ENCODE measurements at places on chromosomes 5 and 9.

DNA sequence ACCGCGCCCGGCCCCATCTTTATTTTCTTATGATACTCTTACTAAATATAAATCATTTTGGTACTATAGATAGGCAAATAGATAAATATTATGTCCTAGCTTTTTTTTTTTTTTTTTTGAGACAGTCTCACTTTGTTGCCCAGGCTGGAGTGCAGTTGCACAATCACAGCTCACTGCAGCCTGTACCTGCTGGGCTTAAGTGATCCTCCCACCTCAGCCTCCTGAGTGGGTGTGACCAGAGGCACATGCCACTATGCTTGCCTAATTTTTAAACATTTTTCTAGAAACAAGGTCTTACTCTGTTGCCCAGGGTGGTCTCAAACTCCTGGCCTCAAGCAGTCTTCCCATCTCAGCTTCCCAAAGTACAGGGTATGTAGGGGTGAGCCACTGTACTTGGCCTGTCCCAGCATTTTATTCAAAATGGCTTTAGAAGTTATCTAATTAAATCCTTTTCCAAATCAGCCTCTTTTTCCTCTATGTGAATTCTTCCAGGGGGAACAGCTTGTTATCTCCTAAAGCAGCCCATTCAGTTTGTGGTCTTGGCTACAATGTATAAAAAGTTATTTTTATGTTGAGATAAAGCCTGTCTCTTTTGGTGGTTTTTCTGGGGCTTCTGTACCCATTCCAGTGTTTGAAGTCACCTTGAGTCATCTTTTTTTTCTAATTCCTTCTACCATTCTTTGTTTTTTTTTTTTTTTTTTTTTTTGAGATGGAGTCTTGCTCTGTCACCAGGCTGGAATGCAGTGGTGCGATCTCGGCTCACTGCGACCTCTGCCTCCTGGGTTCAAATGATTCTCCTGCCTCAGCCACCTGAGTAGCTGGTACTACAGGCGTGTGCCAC is 12.1 kb downstream of the MELK start:
- DNase-seq: no peak

DNA sequence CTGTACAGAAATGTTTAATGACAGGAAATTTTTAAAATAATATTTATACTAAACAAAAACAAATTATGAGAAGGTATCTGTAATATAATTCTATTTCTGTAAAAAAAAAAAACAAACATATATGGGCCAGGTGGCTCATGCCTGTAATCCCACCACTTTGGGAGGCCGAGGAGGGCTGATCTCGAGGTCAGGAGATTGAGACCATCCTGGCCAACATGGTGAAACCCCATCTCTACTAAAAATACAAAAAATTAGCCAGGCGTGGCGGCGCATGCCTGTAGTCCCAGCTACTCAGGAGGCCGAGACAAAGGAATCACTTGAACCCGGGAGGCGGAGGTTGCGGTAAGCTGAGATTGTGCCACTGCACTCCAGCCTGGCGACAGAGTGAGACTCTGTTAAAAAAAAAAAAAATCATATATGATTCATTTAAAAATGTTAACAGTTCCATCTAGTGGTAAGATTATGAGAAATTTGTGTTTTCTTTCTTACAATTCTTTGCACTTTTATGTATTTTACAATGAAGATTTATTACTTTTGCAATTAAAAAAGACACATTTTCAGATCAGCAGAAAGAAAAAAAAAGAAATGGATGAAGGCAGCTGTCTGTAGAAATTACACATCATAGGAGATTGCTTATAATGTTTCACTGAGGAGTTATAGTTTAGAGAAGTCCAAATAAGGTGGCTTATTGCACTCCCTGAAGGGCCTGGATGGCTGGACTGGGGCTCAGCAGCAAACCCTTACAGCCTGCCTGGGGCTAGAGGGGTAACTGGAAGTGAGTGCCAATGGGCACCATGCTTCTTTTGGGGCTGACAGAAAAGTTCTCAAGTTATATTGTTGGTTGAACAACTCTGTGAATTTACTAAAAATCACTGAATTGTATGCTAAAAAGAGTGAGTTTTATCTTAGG is 20.3 kb downstream of the C9orf153 start:
- no peak for DNase-seq

- no peak for DNase-seq
Measured at GRCh38 chr5:180008433-180008832, 63.1 kb downstream of the RNF130 start.

GRCh38 chr5:6396043-6396442 is 17.7 kb upstream of the MED10 start:
- no peak for DNase-seq

GRCh38 chr5:77607324-77607723 is 31.2 kb downstream of the OTP start:
- DNase-seq: no peak

- DNase-seq: no peak
Measured at GRCh38 chr5:134547579-134547978, 22.1 kb downstream of the JADE2 start.

DNA sequence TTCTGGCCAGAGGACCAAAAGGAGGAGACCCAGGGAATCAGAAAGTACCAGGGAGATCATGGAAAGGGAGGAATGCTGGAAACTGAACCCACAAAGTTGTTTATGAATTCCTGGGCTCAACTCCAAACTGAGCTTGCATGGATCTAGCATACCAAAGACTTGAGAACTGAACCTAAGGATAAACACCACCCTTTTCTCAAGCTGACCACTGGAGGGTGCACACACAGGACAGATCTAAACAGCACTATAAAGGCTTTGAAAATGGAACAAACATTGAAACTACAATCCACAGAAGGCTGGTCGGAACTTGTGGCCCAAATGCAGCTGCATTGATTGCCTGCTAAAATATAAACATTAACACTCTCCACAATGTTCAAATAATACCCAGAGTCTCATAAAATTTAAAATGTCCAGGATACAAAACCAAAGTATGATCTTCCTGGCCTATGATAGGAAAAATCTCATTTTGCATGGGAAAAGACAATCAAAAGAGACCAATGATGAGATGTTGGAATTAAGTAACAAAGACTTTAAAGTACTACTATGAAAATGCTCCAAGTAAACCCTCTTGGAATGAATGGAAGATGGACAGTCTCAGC is 15.6 kb upstream of the IRF1 start:
- DNase-seq: no peak

- DNase-seq: no peak
Measured at GRCh38 chr9:81242866-81243265, 446.5 kb downstream of the TLE1 start.

DNA sequence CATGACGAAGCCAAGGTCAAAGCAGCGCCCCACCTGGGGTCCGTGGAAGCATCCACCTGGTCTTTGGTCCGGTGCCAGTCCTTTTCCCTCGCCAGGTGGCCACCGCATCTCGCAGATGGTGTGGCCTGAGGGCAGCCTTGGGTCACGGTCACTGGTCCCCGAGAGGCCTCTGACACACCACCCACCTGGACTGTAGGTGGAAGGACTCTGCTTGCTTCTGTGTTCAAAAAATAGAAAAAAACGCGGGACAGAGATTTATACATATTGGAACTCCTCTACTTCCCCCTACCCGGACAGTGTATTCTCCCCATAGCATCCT is 466 bp upstream of the TTC39B start:
- no peak for DNase-seq

DNA sequence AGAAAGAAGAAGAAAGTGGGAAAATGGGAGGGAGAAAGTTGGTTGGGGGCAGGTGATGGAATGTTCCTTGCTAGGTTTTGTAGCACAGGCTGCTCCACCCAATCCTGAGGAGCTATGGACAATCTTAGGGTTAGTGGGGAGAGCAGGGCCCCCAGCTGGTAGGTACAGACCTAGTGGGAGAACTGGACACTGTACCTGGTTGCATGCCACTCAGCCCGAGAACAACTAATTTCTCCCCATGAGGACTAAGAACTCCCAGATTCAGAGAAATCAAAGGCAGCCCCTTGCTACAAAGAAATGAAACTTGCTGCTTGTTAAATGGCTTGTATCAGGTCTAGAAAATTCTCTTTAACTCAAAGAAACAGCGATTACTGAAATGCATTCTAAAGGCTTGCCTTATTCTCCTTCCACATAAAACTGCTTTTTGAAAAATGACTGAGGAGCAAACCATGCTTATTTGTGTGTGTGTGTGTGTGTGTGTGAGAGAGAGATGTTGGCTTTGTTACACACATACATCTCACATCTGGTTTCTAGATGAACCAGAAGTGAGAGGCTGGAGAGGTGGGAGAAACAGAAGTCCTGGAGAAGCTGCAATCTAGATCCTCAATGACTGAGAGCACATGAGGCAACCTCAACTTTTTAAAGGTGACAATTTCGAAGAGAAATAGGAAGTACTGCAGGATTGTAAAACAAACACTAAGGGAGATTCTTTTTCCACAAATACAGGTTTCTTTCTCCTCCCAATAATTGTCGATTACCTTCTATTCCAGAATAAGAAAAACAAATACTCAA is 28.9 kb downstream of the FYB1 start:
- peak; percentile 57 for DNase-seq

DNA sequence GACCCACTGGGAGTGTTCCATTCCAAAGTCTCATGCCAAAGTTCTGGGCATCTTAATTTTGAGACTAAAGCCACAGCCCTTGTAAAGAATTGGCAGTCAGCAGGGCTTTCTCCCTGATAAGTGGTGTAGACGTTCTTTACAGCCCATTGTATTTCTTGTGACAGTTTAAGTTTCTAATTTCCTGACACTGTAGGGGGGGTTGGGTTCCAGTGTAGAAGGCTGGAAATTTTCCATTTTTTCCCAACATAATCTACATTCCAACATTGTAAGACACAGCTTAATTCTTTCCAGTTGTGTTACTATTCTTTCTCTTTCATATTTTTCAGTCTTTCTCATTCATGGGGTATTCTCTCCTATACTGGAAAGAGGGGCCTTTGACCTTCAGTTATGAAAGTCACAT is 121.1 kb downstream of the FBXL7 start:
- no peak for DNase-seq

DNA sequence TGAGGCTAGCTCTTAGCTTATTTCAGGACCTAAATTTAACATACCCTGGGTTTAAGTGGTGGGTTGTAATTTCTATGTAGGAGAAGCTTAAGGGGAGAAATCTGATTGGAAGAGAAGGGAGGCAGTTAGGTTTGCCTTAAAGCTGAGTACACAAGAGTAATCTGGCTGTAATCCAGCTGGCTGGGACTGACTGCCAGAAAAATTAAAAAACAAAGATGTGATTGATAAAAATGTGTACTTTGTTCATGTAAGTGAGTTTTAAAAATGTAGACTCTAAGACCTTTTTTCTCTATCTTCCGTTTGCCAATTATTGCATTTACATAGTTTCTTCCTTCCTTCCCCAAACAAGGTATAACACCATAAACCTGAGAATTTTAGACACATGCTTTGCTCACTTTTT is 17.5 kb upstream of the MSMP start:
- no peak for DNase-seq

- DNase-seq: peak; percentile 41
Measured at GRCh38 chr9:21812946-21813568, 10.6 kb downstream of the MTAP start.

All from NCI-H526 treated with DMSO at 0.1 percent for 48 hours (cell line).